ENCODE measurements at places on chromosomes 6 and 20.

GRCh38 chr6:12911427-12911826 lies 194.9 kb downstream of the PHACTR1 start:
- no peaks in the 10 kb centered on the region for H3K4me1 ChIP-seq
- peaks cover 81% of the 10 kb centered on the region for H3K27me3 ChIP-seq
- H3K36me3 ChIP-seq: no peaks in the 10 kb centered on the region
- no peak overlapping the region for H3K4me3 ChIP-seq
- H3K27ac ChIP-seq: no peak overlapping the region
- no peak for DNase-seq

- H3K27me3 ChIP-seq: no peaks in the 10 kb centered on the region
- peaks cover 16% of the 10 kb centered on the region for H3K4me1 ChIP-seq
- DNase-seq: no peak
These were observed 84.4 kb upstream of the HDAC2 start for GRCh38 chr6:114055349-114055748.

GRCh38 chr20:35994994-35995453 lies 26.6 kb downstream of the CNBD2 start:
- no peak overlapping the region for H3K27ac ChIP-seq
- H3K36me3 ChIP-seq: no peaks in the 10 kb centered on the region
- peaks cover 2% of the 10 kb centered on the region for H3K27me3 ChIP-seq
- H3K4me3 ChIP-seq: no peak overlapping the region

DNA sequence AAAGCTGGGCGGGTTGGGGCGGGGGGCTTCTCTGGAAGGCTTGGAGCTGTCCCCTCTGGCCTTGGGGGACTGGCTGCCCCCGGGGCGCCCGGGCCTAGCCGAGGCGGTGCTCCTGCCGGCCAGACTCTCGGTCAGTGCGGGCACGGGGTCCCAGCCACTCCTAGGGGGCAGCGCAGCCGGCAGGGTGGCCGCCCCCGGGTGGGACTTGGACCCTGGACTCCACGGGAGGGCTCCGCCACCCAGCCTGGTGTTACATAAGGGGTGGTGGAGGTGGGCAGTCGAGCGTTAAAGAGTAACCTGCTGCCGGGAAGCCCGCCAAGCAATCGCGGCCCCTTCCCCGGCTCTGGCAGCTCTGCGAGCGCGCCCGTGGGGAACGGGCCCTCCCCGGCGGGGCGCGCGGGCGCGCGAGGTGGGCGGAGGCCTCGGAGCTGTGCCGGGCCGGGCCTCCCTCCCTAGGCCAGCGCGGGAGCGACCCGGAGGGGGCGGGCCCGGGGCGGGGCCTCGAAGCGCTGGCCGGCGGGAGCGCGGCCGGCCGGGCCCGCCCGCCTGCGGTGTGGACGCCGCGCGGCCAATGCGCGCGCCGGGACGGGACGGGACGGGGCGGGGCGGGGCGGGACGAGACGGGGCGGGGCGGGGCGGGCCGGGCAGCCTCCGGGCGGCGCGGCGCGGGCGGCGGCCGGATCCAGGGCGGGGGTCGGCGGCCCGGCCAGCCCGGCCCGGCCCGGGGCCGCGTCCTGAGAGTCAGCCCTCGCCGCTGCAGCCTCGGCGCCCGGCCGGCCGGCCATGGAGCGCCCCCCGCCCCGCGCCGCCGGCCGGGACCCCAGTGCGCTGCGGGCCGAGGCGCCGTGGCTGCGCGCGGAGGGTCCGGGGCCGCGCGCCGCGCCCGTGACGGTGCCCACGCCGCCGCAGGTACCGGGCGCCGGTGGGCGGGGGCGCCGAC lies at the start of gene SLC2A4RG:
TSS of gene SLC2A4RG (plus strand) at position 647 of the 940 bp plus-strand sequence. CDS start at position 784, 137 bp downstream.
- DNase-seq: peak; percentile 90
- H3K36me3 ChIP-seq: peaks cover 65% of the 10 kb centered on the region
- H3K4me3 ChIP-seq: peak within 1 kb of the TSS; percentile 72

DNA sequence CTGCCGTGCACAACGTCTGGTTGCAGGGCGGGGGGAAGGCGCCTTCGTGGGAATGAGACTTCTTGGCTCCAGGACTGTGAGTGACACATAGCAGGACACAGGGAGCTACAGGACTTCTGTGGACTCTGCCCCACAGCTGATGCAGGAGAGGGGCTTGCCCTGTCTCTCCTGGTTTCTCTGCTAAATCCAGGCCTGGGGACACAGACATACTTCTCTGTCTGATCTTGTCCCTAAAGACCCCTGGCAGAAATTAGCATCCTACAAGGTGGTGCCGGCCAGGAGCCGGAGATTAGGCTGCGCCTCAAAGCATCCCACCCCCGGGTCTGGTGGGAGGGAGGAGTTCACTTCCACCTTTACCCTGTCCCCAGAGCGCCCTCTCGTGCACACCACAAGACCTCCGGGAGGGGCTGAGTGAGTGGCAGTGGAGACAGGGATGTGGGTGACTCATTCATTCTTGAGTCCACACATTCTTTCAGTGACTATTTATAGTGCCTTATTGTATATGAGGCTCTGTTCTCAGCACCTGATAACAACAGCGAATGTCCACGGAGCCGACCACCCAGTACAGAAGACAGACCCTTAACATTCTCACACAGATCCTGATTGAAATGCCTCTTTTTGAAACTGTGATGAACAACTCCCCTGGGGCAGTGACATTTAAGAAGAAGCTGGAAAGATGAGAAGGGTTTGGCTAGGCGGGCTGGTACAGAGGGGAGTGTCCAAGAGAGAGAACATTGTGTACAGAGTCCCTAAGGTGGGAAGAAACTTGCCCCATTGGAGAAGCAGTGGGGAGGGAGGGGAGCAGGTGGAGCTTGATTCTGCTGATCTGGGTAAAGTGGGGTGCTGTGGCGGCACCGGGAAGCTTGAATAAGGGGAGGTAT lies 39.0 kb downstream of the GMPR start:
- peak; percentile 81 for DNase-seq
- H3K36me3 ChIP-seq: no peaks in the 10 kb centered on the region
- H3K27me3 ChIP-seq: no peaks in the 10 kb centered on the region

DNA sequence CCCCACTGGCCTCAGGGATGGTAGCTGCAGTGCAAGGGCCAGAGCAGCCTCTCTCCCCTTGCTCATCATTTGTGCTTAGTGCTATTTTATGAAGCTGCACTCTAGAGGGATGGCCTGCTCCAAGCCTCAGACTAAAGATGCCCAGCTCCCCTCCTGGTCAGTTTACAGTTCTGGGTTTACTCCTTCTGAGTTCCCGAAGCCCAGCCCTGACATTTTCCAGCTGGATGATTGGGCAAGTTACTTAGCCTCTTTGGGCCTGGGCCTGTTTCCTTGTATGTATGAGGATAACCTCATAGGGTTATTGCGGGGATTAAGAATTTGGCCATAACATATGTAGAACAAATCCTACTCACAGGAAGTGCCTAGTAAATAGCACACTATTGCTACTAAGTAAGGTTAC lies 31.8 kb upstream of the EMILIN3 start:
- H3K36me3 ChIP-seq: peaks cover 4% of the 10 kb centered on the region
- H3K4me3 ChIP-seq: no peak overlapping the region
- no peak overlapping the region for H3K27ac ChIP-seq
- H3K4me1 ChIP-seq: no peaks in the 10 kb centered on the region
- DNase-seq: no peak

GRCh38 chr20:15814360-15814759 lies 758.9 kb downstream of the KIF16B start:
- H3K4me1 ChIP-seq: peaks cover 10% of the 10 kb centered on the region
- no peak overlapping the region for H3K4me3 ChIP-seq
- DNase-seq: no peak

DNA sequence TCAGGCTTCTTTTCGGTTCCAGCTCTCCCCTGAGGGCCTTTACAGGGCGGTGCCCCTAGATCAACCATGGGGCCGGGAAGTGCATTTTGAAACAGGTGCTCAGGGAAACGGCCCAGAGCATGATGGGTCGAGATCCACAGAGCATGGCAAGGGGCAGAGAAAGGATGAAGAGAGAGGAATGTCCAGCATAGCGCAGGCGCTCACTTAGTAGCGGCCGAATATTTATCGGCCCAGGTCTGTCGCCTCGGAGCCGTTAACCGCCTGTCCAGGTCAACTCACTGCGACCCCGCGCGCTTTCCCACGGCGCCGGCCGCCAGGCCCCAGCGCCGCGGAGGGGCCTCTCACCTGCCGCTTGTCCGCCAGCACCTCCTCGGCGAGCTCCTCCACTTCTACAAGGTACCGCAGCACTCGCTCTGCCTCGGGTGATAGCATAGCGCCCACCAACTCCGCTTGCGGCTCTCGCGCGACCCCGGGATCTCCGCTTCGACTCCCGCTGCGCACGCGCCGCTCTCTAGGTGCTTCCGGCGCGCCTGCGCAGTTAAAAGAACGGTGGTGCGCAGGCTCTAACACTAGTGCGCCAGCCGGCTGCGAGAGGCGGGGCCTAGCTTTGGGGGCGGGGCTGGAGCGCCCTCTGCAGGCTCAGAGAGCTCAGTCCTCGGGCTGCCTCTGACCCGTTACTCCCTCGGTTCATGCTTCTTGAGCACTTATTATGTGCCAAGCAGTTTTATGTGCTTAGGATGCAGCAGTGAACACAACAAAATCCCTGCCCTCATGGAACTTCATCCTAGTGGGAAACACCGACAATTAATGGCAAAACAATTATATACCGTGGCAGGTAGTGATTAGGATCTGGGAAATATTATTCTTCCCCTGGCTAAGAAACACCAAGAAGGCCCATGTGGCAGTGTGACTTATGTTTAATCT lies at the start of gene PDRG1:
TSS of gene PDRG1 (minus strand) at position 517 of the 924 bp plus-strand sequence. CDS start at position 432, 85 bp downstream.
- H3K4me3 ChIP-seq: peak within 1 kb of the TSS; percentile 82
- H3K36me3 ChIP-seq: peaks cover 42% of the 10 kb centered on the region
- peaks cover 20% of the 10 kb centered on the region for H3K4me1 ChIP-seq

- H3K27ac ChIP-seq: no peak overlapping the region
- no peaks in the 10 kb centered on the region for H3K4me1 ChIP-seq
- no peaks in the 10 kb centered on the region for H3K36me3 ChIP-seq
- H3K4me3 ChIP-seq: no peak overlapping the region
- DNase-seq: no peak
- H3K27me3 ChIP-seq: peaks cover 60% of the 10 kb centered on the region
These were observed 453.5 kb upstream of the SULF2 start for GRCh38 chr20:48238781-48239180.

- no peaks in the 10 kb centered on the region for H3K27me3 ChIP-seq
- DNase-seq: no peak
- H3K4me1 ChIP-seq: no peaks in the 10 kb centered on the region
- no peak overlapping the region for H3K27ac ChIP-seq
- no peak overlapping the region for H3K4me3 ChIP-seq
- H3K36me3 ChIP-seq: no peaks in the 10 kb centered on the region
These were observed 98.7 kb downstream of the COL21A1 start for GRCh38 chr6:56148488-56149186.

DNA sequence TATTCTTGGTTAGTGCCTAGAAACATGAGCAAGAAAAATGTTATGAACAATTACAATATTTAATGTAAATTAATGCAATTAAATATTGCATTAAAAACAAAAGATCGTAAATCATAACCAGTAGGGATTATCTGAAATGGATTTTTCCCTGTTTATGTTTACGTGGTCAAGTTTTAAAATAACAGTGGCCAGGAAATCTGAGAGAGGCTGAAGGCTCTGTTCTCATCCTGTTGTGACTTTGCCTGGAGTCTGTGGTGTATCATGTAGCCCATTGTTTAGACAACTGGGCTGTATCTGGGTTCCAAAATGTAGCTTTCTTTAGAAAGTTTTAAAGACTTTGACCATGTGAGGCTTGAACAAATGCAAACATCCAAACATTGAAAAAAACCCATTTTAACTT lies 2.4 kb downstream of the MYO6 start:
- peak overlapping the region; percentile 98 for H3K27ac ChIP-seq
- peaks cover 12% of the 10 kb centered on the region for H3K4me1 ChIP-seq
- H3K27me3 ChIP-seq: no peaks in the 10 kb centered on the region
- H3K36me3 ChIP-seq: peaks cover 73% of the 10 kb centered on the region
- H3K4me3 ChIP-seq: peak overlapping the region; percentile 99
- DNase-seq: no peak

DNA sequence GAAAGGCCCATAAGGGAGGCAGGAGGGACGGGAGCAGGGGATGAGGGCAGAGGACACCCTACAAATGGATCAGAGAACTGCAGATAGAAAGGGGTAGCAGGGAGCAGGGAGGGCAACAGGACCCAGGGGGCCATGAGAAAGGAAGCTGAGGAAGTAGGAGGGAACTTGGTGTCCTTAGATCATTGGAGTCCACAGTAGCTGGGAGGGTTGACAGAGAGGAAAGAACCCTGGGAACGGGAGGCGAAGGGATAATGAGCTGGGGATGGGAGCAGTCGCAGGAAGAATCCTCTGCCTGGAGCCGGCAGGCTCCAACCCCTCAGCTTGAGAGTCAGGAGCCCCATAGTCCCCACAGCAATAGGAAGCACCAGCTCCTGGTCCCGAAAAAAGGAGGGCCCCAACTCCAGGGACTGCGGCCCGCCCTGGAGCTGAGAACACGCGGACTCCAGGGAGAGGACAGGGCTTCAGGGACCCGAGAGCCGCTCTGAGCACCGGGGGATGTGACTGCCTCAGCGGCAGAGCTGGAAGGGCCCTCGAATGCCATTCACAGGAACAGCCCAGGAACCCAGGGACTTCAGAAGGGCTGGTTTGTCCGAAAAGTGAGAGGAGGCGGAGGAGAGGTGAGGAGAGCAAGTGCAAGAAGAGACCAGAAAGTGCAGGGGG lies 32.7 kb downstream of the HLA-A start:
- DNase-seq: no peak
- no peak overlapping the region for H3K4me3 ChIP-seq
- H3K36me3 ChIP-seq: peaks cover 11% of the 10 kb centered on the region

DNA sequence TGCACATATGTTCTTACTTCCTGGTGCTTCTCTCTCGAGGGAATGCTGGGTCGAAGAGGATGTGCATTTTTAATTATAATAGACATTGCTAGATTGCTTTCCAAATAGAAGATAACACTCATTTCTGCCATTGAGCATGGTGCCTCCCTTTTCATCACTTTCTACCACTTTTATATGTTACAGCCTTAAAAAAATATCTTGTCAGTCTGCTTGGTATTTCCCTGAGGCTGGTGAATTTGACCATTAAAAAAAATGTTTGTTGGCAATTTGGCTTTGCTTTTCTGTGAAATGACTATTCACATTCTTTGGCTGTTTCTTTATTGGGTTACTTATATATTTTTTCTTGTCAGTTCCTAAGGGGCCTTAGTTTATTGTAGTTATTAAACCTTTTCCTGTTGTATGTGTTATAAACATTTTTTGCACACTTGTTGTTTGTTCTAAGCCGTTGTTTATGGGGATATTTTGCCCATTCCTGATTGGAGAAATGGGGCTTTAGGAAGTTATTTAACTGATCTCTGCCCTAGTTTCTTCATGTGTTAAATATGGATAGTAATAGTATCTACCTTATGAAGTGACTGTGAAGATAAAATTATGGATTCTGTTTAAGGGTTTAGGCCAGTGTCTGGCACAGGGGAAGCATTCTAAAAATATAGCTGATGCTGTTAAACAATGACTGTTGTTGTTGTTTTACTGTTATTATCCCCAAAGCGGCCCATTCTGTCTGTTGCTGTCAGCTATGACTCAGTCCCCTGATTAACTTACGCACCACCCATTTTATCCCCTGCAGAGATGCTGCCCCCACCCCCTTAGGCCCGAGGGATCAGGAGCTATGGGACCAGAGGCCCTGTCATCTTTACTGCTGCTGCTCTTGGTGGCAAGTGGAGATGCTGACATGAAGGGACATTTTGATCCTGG lies 3.8 kb downstream of the DDR1 start:
- H3K4me3 ChIP-seq: no peak overlapping the region
- H3K27me3 ChIP-seq: no peaks in the 10 kb centered on the region
- no peak overlapping the region for H3K27ac ChIP-seq
- peaks cover 87% of the 10 kb centered on the region for H3K36me3 ChIP-seq

Data from Calu3 (cell line).